ENCODE measurements at places on chromosomes 6 and 20. TPM values are rescaled to one million over a fixed set of nuclear protein-coding genes. Genes with fewer than 3 reads are reported as not detected.

GRCh38 chr20:32027643-32028042 is 17.4 kb downstream of the CCM2L start:
- H3K27ac ChIP-seq: no peak overlapping the region
- DNase-seq: no peak
- H3K27me3 ChIP-seq: no peaks in the 10 kb centered on the region
- H3K4me3 ChIP-seq: no peak overlapping the region
- no peaks in the 10 kb centered on the region for H3K4me1 ChIP-seq

- H3K4me1 ChIP-seq: no peaks in the 10 kb centered on the region
- no peak for DNase-seq
- no peak overlapping the region for H3K27ac ChIP-seq
- H3K4me3 ChIP-seq: no peak overlapping the region
These were observed 314.5 kb downstream of the COL12A1 start for GRCh38 chr6:74891349-74891831.

GRCh38 chr20:13098720-13099355 is 90.1 kb downstream of the SPTLC3 start:
- no peak for DNase-seq
- H3K27ac ChIP-seq: no peak overlapping the region
- no peaks in the 10 kb centered on the region for H3K4me1 ChIP-seq
- no peak overlapping the region for H3K4me3 ChIP-seq

DNA sequence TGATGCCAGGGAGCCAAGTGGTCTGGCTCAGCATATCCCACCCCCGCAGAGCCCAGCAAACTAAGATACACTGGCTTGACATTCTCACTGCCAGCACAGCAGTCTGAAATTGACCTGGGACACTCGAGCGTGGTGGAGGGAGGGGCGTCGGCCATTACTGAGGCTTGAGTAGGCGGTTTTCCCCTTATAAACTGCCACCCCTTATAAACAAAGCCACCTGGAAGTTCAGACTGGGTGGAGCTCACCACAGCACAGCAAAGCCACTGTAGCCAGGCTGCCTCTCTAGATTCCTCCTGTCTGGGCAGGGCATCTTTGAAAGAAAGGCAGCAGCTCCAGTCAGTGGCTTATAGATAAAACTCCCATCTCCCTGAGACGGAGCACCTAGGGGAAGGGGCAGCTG is 19.4 kb downstream of the TINAG start:
- H3K4me1 ChIP-seq: no peaks in the 10 kb centered on the region
- no peaks in the 10 kb centered on the region for H3K36me3 ChIP-seq
- H3K4me3 ChIP-seq: no peak overlapping the region
- no peak for DNase-seq

DNA sequence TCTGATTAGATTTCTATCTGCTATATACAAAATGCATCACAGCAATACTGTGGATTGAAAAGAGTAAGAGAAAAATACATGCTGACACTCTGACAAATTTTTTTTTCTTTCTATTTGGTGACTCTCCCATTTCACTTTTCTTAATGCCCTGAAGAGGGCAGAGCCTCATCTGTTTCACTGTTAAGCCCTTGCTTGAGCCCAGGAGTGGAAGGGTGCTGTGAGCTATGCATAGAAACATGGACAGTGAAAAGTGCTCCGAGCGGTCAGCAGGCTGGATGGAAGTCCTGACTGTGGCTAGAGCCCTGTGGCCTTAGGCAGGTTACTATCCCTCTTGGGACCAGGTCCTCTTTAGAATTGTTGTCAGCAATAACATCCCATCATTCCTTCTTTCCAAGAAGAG is 17.4 kb upstream of the CSE1L start:
- no peaks in the 10 kb centered on the region for H3K4me1 ChIP-seq
- DNase-seq: peak; percentile 20
- no peaks in the 10 kb centered on the region for H3K27me3 ChIP-seq
- no peak overlapping the region for H3K4me3 ChIP-seq
- H3K27ac ChIP-seq: no peak overlapping the region

- H3K4me1 ChIP-seq: no peaks in the 10 kb centered on the region
- no peak overlapping the region for H3K27ac ChIP-seq
- H3K27me3 ChIP-seq: peaks cover 95% of the 10 kb centered on the region
- H3K4me3 ChIP-seq: peak overlapping the region; percentile 81
- peak; percentile 57 for DNase-seq
These were observed 42.6 kb upstream of the SUPT3H start for GRCh38 chr6:45420083-45420908.

- H3K27ac ChIP-seq: no peak overlapping the region
- peaks cover 22% of the 10 kb centered on the region for H3K36me3 ChIP-seq
- no peaks in the 10 kb centered on the region for H3K4me1 ChIP-seq
- H3K27me3 ChIP-seq: no peaks in the 10 kb centered on the region
- DNase-seq: no peak
- H3K4me3 ChIP-seq: no peak overlapping the region
These were observed 31.5 kb downstream of the PPP1R16B start for GRCh38 chr20:38836991-38837390.

- no peaks in the 10 kb centered on the region for H3K4me1 ChIP-seq
- H3K27ac ChIP-seq: no peak overlapping the region
- H3K36me3 ChIP-seq: no peaks in the 10 kb centered on the region
- no peaks in the 10 kb centered on the region for H3K27me3 ChIP-seq
These were observed 16.6 kb downstream of the IRF4 start for GRCh38 chr6:408148-408547.

OXT gene
- total RNA-seq: not detected

FAM83D gene
- 21.3 TPM for total RNA-seq

PDYN gene
- total RNA-seq: 0.65 TPM

CCHCR1 gene
- total RNA-seq: 73.6 TPM

SERPINB1 gene
- 43.8 TPM for total RNA-seq
